ENCODE measurements at places on chromosomes 5 and 9. TPM values are rescaled to one million over a fixed set of nuclear protein-coding genes. Genes with fewer than 3 reads are reported as not detected.

NR5A1 gene
- total RNA-seq: 0.40 TPM

MSANTD3 gene
- total RNA-seq: 22.1 TPM

GRCh38 chr9:2477755-2478154, 143.8 kb upstream of the VLDLR start:
- no peak overlapping the region for H3K4me3 ChIP-seq
- DNase-seq: no peak
- H3K27me3 ChIP-seq: no peaks in the 10 kb centered on the region
- H3K4me1 ChIP-seq: no peaks in the 10 kb centered on the region
- no peaks in the 10 kb centered on the region for H3K36me3 ChIP-seq

- no peak overlapping the region for H3K27ac ChIP-seq
- peaks cover 23% of the 10 kb centered on the region for H3K27me3 ChIP-seq
- no peaks in the 10 kb centered on the region for H3K4me1 ChIP-seq
- DNase-seq: no peak
- H3K4me3 ChIP-seq: no peak overlapping the region
- no peaks in the 10 kb centered on the region for H3K36me3 ChIP-seq
Measured at GRCh38 chr5:149011084-149011483, 51.8 kb downstream of the SH3TC2 start.

DNA sequence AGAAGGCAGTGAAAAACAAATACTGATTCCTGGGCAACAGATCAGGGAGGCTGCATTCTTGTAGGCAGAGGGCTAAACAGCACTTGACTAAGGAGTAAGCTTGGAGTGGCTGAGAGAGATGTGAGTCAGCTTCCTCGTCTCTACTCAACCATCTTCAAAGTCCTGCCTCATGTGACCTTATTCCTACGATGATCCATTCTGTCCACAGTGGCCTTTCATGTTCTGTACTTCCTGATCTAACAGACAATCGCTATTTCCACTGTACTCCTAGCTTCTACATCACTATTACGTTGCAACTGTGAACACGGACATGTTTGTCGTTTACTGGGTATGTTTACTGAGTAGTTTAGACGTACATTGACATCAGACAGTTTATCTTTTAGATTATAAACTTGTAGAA, 365.4 kb downstream of the ARL15 start:
- H3K36me3 ChIP-seq: no peaks in the 10 kb centered on the region
- H3K4me3 ChIP-seq: no peak overlapping the region
- DNase-seq: no peak
- no peaks in the 10 kb centered on the region for H3K27me3 ChIP-seq
- H3K4me1 ChIP-seq: peaks cover 8% of the 10 kb centered on the region
- no peak overlapping the region for H3K27ac ChIP-seq

DNA sequence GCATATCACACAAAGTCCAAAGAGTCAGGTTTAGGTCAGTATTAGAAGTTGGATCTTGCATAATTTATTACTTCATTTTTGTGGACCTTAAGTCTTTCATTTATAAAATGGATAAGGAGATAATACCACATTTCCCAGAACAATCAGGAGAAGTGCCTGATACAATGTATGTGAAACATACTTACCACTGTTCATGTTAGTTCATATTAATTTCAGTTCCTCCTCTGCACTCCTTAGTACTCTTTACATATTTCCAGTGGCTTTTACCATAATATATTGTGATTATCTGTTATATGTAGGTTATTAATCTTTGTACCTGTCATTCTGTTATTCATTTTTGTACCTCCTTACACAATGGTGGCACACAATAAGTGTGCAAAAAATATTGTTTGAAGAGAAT, 214.4 kb downstream of the ARL15 start:
- H3K4me3 ChIP-seq: no peak overlapping the region
- no peaks in the 10 kb centered on the region for H3K27me3 ChIP-seq
- H3K36me3 ChIP-seq: no peaks in the 10 kb centered on the region
- DNase-seq: no peak
- H3K27ac ChIP-seq: no peak overlapping the region

Measured in K562 (cell line).